NCI-H2171 (cell line): ENCODE measurements at places on chromosomes 16 and 17.
A peak's percentile ranks its signal among the peaks of the same experiment; 100 is the strongest.

GRCh38 chr16:27273670-27274423 lies 5.3 kb upstream of the NSMCE1 start:
- no peak for DNase-seq

DNA sequence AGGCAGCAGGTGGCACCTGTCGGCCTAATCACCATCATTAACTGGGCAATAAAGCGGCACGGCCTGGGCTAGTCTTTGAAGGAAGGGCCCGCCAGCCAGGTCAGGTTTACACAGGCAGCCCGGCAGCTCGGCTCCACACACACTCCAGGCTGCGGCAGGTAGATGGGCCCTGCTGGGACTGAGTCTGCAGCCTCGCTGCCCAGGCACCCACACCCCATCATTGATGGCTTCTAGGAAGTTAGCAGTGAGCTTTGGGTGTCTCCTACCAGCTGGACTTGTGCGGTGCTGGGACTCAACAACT lies 6.8 kb upstream of the FOXN1 start:
- DNase-seq = no peak

DNA sequence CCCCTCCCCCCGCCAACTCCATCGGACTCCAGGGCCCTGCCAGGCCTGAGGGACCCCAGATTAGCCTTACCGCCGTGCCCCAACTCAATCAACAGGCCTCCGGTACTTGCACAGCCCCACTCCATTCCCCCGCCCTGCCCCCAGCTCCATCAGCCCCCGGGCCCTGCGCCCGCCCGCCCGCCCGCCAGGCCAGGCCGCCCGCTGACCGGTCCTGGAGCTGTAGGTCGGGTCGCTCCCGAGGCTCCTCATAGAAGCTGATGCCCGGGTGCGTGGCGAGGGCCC lies 308 bp downstream of the GTF3C1 start:
- DNase-seq = no peak

DNA sequence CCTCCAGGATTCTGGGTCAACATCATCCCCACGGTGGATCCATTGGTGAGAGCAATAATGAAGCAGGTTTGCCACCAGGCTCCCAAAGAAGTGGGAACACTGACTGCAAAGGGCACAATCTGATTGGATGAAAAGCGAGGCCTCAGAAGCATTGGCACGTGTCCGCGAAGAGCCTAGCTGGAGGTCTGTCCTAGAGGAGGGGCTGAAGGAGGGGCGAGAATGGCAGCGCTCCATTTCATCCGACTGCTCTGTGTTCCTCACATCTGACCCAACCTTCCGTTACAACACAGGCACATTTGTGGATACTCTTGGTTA lies 79.9 kb downstream of the MRC2 start:
- DNase-seq = no peak

DNA sequence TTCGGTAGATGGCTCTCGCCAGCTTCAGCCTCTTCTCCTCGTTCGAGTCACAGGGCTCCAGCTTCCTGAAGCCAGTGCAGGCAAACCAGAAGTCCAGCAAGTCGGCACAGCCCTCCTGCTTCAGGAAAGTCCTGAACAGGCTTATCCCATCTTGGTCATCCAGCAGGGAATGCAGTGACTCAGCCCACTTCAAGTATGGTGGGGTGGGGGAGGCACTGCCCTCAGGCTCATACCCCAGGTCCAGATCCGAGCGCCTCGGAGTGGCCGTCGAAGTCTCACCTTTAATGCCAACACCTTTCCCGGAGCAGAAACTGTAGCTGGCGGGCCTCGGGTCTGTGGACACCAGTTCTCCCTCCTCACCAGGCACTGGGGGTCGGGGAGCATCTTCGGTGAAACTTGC lies 5.9 kb downstream of the AXIN1 start:
- no peak for DNase-seq

DNA sequence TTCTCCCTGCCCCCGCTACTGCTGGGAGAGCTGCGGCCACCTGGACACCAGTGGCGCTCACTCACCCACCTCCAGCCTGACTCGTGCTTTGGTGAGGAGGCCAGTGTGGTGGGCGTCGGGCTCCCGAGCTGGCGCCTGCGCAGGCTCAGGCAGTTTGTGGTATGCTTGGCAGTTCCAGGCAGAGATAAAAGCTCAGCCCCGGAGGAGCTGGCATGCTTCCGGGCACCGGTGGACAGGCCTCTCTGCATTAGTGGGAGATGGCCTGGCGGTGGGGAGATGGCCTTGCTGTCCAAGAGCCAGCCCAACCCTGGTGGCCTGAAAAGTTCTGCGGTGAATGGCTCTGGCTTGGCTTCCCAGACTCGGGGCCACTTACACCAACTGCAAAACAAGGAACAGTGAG lies 4.1 kb downstream of the ADGRG1 start:
- no peak for DNase-seq

- DNase-seq = no peak
Measured at GRCh38 chr16:50251375-50252081, 14.8 kb upstream of the ADCY7 start.

- DNase-seq = no peak
Measured at GRCh38 chr17:65876985-65877384, 314.9 kb downstream of the CEP112 start.

GRCh38 chr16:17983847-17984639 lies 352.5 kb downstream of the NPIPA8 start:
- no peak for DNase-seq

- peak; percentile 66 for DNase-seq
Measured at GRCh38 chr17:66347661-66348514, 45.5 kb downstream of the PRKCA start.

GRCh38 chr17:71276079-71276478 lies 844.7 kb upstream of the SOX9 start:
- DNase-seq = no peak

GRCh38 chr16:84730406-84731106 lies 30.8 kb downstream of the USP10 start:
- no peak for DNase-seq

DNA sequence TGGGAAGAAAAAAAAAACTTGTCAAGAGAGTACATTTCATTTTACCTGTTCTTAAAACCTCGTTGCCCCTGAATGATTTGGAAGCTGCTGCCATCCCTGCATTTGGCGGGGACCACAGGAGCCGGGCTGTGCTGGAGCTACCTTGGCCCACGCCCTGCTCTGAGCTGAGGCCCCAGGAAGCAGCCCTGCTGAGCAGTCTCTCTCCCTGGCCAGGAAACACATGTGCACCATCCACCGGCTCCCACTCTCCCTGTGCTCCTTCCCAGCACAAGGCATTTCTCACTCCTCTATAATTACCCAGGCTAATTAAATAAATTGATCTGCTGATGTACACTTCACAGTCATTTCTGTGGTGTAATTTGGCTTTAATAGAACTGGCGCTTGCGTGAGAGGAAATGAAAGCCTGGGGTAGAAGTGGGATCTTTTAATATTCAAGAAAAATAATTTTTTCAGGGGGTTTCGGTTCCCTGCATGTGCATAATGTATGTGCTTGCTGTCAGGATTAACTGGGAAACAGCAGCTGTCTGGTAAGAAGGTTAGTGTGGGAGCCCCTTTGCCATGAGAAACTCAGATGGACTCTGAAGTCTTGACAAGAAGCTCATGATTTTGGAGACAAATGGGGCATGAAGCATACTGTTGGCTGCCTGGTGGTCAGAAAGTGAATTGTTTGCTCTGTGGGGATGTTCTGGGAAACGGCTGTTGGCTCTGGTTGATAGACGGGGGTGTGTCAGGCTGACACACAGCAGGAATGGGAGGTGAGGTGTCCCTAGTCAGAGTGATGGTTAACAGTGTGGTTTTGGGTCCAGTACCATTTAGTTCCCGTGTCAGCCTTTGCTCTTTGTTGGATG lies 252.3 kb upstream of the EEF2KMT start:
- DNase-seq = no peak

DNA sequence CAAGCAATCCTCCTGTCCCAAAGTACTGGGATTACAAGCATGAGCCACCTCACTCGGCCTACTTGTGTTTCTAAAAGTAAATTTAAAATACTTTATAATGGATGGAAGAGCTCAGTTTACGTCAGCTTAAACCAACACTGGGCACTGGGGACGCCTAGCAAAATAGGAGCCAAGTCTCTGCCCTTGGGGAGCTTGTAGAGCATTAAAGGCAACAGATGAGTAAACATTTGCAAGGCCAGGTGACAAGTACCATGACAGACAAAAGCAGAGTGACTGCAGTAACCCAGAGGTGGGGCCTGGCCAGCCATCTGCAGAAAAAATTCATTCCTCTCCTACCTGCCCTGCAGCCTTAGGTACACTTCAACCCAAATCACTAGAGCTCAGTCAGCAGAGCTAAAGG lies 12.1 kb upstream of the NLK start:
- DNase-seq = no peak

GRCh38 chr16:19418200-19418599 lies 517 bp downstream of the TMC5 start:
- DNase-seq = no peak

- DNase-seq = no peak
Measured at GRCh38 chr16:83808573-83809014, 816 bp downstream of the HSBP1 start.

GRCh38 chr17:70230850-70231640 lies 61.7 kb downstream of the KCNJ2 start:
- no peak for DNase-seq

DNA sequence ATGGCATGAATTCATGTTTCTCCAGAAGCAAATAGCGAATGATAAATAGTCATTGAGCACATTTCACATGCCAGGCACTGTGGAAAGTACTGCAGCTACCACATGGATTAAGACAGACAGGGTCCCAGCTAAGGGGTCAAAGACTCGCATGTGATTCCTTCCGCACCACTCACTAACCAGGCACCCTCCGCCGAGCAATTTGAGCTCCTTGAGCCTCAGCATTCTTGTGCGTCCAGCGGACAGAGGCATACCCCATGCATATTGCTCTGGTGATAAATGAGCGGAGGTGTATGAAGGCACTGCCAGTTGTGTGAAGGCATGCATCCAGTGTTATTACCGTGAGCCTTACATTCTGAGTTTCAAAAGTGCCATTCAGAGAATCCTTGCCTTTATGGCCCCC lies 358.7 kb downstream of the HS3ST4 start:
- DNase-seq = no peak

DNA sequence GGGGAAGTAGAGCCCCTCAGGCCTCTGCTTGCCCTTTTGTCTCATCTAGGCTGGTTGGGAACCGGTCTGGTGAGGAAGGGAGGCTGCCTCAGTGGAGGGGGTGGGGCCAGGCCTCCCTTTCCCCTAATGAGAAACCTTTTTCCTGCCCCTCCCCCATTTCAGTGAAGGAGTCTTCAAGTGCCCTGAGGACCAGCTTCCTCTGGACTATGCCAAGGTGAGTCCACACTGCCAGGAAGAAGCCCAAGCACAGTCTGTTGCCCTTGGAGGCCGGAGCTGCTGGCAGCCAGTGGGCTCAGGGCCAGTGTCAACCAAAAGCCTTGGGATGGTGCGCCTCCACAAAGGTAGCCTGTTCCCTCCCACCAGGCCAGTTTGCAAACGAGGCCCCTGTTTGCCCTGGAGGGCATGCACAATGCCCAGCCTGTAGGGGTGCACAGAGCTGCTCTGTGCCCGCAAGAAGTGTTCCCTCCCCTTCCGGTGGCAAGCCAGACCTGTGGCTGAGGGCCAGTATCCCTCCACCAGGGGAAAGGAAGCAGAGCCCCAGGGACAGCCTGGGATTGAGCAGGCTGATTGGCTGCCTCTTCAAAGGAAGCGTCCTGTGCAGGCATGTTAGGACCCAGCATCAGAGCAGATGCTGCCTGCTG lies 3.4 kb downstream of the TRAF4 start:
- DNase-seq = peak; percentile 45

DNA sequence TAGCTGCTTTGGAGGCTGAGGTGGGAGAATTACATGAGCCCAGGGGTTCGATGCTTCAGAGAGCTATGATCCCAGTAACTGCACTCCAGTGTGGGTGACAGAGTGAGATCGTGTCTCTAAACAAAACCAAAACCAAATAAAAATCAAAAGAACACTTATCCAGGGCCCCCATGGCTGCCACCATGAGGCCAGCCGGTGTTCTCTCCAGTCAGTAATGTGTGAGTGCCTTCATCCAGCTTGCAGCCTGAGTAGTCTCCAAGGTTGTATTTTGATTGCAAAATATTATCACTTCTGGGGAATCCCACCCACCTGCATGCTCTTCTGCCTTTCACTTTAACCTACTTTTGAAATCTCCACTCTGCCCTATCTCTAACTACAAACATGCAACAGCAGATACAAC lies 221.0 kb upstream of the WSB1 start:
- no peak for DNase-seq

- no peak for DNase-seq
Measured at GRCh38 chr16:56351481-56351880, 73.9 kb downstream of the AMFR start.

DNA sequence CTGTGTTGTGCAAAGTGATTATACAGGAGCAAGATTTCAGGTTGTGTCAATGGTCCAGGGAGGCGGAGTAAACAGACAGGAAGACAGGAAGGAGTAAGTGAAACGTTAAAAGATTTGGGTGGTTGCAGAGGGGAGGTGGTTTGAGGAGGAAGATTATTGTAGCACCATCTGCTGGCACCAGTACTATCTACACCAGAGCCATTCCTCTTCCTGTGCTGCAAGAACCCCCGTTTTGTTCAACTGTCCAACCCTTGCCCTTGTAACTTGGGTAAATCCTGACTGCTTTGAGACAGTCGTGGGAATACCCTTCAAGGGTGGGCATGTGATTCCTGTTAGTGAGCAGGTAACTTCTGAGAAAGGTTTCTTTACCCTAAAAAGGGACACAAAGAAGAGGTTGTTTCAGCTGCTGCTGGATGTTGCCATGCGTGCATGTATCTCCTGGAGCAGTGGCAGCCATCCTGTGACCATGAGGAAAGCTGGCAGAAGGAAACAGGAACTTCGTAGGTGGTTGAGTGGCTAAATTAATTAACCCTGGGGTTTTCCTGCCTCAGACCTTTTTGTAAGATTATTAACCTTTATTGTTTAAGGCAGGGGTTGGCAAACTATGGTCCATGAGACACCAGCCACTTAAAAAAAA lies 124.1 kb downstream of the PRKCA start:
- no peak for DNase-seq

- DNase-seq = no peak
Measured at GRCh38 chr16:23947838-23948237, 112.1 kb downstream of the PRKCB start.

- DNase-seq = no peak
Measured at GRCh38 chr16:58999762-59000161, 265.6 kb upstream of the GOT2 start.

- DNase-seq = peak; percentile 8
Measured at GRCh38 chr16:29820730-29821642, 724 bp downstream of the MVP start.

- DNase-seq = no peak
Measured at GRCh38 chr16:28213396-28213795, 1.6 kb upstream of the XPO6 start.

DNA sequence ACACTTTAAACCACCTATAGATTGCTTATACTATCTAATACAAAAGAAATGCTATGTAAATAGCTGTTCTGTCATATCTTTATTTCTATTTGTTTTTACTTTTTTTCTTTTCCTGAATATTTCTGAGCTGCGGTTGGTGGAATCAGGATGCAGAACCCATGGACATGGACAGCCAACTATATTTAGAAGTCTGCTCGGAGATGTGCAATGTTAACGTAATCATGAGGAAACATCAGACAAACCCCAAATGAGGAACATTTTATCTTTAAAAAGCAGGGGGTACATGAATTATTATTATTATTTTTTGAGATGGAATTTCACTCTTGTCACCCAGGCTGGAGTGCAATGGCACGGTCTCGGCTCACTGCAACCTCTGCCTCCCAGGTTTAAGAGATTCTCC lies 31.4 kb upstream of the GHDC start:
- DNase-seq = no peak
